ENCODE measurements at places on chromosomes 6 and 20.

- no peak for DNase-seq
Measured at GRCh38 chr6:139017227-139017626, 11.3 kb upstream of the ABRACL start.

GRCh38 chr6:36865835-36866234 lies 8.8 kb downstream of the PPIL1 start:
- DNase-seq: no peak

GRCh38 chr6:2220154-2220553 lies 25.3 kb downstream of the GMDS start:
- DNase-seq: no peak

DNA sequence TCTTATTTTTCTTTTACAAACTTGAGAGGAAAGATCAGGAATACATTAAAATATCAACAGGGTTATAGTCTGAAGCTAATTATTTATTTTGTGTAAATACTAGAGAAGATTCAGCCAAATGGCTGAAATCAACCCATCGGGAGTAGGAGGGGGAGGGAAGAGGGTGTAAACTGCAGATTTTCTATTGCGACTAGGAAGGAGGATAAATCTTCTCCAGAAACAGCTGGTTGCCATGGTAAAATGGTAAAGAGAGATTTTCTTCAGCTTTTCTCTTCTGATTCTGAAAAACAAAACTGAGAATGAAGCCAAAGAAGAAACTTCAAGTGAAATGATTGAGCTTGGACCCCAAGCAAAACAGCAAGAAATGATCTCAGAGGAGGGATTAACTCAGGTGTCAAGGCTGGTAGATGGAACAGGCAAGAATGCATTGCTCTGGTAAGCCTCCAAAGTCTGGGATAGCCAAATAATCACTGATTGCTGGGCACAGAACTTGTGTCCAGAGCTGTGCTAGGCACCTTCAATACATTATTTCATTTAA lies 193.5 kb upstream of the SPTLC3 start:
- no peak for DNase-seq

DNA sequence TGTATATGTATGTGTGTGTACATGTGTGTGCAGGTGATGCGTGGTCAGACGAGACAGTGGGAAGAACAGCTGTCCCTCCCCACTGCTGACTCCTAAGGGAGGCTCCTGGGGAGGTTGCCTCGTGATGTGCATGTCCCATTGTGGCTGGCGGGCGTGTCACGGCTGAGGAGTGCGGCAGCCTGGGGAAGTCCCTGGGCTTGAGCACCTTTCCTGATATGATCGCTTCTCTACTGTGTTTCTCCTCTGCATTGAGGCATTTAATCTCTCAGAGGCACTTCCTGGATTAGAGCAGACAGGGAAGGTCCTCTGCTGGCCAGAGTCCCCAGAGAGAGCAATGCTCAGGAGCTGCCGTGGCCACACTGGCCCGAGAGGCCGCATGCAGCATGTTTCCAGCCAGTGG lies 11.4 kb downstream of the NPBWR2 start:
- no peak for DNase-seq
